ENCODE measurements at places on chromosomes 12 and 14.

- no peak for DNase-seq
Observed at GRCh38 chr12:45379261-45379660, 163.4 kb downstream of the ANO6 start.

- no peak for DNase-seq
Observed at GRCh38 chr14:42429401-42429800, 822.7 kb downstream of the LRFN5 start.

DNA sequence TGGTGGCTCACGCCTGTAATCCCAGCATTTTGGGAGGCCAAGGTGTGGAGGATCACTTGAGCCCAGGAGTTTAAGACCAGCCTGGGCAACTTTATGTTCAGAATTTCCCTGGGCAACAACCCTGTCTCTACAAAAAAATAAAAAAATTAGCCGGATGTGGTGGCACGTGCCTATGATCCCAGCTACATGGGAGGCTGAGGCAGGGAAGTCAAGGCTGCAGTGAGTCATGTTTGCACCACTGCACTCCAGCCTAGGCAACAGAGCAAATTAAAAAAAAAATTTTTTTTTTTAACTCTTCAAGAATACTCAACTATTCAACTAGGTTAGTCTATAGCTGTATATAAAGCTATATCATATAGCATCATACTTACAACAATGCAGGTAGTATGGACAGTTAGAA lies 113.0 kb downstream of the RALGAPA1 start:
- no peak for DNase-seq

- DNase-seq, result no peak
Observed at GRCh38 chr12:76895796-76896195, 17.0 kb upstream of the CSRP2 start.

- no peak for DNase-seq
Observed at GRCh38 chr12:102903337-102904007, 13.6 kb downstream of the PAH start.

GRCh38 chr12:63496654-63497053 lies 171.6 kb downstream of the DPY19L2 start:
- DNase-seq, result no peak

DNA sequence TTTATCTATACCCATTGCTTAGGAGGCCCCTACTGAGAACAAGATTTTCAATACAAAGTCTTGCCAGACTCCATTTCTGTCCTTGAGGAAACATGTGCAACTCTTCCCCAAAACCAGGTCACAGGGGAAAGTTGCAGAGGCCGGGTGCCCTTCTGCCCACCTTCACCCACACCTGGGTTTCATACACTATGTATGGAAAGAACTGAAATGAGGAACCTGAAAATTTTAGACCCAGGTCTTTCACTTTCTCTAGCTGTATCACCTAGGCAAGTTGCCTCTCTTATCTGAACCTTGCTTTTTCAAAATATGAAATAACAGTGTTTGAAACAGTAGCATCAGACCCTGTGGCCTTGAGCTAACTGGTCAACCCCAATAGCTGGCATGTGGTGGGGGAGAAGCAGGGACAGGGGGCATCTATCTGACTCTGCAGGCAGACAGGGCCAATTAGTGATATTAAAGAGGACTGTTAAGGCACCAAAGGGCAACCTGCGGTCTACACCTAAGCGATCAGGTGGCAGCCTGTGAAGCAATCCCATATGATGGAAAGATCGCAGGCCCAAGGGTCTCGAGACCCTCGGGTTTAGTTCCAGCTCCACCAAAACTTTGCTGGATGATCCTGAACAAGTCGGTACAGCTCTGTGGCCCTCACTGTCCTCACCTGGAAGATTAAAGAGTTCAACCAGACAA lies 346.5 kb downstream of the BCL11B start:
- DNase-seq, result no peak

DNA sequence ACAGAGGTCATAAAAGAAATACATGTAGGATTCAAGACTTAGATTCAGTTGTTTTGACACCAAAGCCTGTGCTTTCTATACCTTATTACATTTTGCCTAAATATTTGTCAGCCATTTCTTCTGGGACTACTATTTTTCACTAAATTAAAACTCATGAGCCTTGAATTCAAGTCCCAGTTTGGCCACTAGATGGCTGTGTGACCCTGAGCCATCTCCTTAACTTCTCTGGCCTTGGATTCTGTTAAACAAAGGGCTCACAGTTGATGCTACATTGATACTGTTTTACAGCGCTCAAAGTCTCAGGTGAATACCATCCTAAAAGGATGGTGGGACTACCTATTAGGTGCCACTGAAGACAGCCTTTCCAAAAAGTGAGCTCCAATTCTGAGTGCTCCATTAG lies 39.6 kb upstream of the CCDC198 start:
- no peak for DNase-seq

- no peak for DNase-seq
Observed at GRCh38 chr12:9900930-9901329, 19.6 kb downstream of the KLRF2 start.

DNA sequence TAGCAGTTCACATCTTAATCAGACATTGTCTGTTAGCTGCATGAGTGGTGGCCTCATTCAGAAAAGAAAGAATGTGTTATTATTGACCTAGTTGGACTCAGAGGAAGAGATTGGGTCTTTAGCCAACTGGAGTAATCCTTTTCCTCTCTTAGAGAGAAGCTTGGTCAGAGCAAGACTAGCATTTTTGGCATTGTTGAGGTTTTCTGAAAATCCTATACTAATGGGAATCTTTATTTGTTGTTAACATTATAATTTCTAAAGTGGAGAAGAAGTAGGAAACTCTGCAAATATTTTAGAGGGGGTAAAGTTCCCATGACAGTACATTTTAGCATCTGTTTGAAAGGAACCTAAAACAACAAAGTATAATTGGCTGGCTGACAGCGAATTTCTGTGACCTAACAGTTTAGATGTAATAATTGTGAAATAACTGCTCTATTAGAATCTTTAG lies 9.7 kb downstream of the TOX4 start:
- no peak for DNase-seq

GRCh38 chr14:34336501-34336900 lies 125.5 kb downstream of the SPTSSA start:
- no peak for DNase-seq

DNA sequence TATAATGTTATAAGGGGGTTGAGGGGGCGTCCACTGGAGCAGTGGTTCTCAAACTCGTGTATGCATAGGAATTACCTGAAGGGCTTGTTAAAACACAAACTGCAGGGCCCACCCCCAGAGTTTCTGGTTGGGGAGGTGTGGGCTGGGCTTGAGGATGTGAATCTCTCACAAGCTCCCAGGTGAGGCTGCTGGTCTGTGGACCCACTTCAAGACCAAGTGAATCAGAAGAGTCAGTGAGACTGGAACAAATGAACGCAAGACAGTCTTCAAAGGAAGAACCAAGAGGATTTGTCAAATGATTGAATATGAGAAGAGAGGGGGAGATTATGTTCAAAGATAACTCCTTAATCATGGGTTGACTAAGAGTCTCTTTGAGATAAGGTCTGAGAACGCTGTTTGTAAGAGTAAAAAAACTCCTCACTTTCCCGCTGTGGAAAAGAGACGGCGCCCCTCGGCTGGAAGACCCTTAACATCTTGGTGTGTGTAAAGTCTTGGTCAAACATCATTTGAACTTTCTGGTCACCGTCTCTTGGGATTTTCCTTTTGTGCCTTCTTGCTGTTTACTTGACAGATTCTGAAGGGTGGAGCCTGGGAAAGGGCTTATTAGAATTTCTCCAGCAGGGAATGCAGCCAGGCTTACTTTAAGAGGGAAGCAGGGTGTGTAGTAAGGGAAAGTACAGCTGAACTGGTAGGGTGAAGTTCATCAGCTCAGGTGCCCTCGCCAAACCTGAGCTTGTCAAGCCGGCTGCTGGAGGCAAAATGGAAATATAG lies 5.3 kb upstream of the FOXN3 start:
- DNase-seq, result no peak

GRCh38 chr12:11022520-11022919 lies at the start of gene TAS2R19:
TSS of gene TAS2R19 (minus strand) at chr12:11022620. CDS start at chr12:11022571, 49 bp downstream.
- no peak for DNase-seq

GRCh38 chr12:120453977-120454376 lies 7.7 kb downstream of the GATC start:
- DNase-seq, result no peak

DNA sequence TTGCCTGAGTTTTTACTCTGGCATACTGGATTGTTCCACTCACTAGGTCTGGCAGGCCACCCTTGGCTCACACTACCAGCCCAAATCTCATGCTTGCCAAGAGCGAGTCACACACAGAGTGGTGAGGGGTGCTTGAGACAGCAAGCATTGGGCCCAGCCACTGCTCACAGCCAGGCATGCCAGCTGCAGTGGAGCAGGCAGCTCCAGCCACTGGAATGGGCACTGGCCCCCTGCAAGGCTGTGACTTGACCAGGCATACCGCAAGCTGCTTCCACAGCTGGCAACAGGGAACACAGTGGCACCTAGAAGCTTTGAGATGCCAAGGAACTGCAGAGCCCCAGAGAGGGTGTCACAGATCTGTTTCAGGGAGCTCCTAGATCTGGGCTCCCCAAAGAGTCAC lies 488.5 kb downstream of the LRFN5 start:
- DNase-seq, result no peak

DNA sequence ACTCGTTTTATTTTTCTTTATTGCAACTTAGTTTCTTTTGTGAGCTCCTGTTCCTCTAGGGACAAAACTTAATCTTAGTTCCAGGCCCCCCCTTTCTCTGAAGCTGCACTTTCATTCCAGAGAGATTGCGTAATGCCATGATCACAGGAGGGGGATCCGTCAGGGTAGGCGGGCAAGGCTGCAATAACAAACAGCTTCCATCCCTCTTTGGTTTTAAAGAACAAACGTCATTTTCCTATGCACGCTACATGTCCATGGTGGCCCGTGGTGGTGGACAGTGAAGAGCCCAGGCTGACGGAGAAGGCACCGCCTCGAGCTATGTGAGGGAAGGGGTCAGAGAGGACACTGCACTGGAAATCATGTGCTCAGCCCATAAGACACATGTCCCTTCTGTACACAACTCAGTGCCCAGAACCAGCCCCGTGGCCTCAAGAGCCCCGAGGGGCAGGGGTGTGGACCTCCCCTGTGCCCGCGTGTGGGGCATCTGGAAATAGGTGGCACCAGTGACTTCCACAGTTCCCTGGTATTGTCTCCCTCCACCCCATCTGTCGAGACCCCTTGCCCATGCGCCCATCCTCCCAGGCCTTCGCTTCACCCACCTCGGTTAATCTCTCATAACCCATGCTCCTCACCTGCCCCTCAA lies 161.4 kb downstream of the ADGRD1 start:
- DNase-seq, result peak; percentile 57

- DNase-seq, result no peak
Observed at GRCh38 chr12:124293286-124294003, 1.4 kb upstream of the RFLNA start.

- no peak for DNase-seq
Observed at GRCh38 chr12:42407306-42407705, 81.3 kb downstream of the PPHLN1 start.

DNA sequence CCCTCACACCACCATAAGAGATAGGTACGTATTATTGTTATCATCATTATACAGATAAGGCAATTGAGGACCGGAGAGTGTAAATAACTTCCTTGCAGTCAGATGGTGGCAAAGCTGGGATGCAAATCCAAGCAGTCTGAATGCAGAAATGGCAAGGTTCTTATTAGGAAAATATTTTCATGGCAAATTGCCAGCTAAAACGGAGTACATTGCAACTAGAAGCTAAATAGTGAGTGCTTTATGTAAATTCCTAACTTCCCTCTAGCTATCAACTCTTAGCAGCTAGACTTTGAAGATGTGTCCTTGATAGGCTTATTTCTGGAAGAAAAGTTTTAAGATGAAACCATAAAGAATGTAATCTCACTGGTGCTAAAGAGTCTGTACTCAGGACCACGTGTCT lies 323.9 kb upstream of the DIO2 start:
- no peak for DNase-seq

- no peak for DNase-seq
Observed at GRCh38 chr12:44640427-44641190, 235.5 kb downstream of the NELL2 start.

DNA sequence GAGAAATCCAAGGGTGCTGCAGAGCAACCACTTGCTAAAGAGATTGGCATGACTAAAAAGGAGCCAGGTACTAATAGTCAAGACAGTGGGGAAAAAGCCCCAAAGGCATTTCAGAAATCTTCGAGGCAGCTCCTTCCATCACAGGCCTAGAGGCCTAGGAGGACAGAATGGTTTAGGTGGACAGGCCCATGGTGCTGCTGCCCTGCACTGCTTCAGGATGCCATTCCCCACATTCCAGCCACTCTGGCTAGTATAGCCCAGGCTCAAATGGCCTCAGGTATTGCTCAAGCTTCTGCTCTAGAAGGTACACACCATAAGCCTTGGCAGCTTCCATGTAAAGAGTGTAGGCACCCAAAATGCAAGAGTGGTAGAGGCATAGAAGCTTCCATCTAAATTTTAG lies 92.9 kb downstream of the RPAP3 start:
- DNase-seq, result no peak

All from kidney (tissue), 22 donors.